H9 (cell line): ENCODE measurements at places on chromosomes 11 and 22.

DNA sequence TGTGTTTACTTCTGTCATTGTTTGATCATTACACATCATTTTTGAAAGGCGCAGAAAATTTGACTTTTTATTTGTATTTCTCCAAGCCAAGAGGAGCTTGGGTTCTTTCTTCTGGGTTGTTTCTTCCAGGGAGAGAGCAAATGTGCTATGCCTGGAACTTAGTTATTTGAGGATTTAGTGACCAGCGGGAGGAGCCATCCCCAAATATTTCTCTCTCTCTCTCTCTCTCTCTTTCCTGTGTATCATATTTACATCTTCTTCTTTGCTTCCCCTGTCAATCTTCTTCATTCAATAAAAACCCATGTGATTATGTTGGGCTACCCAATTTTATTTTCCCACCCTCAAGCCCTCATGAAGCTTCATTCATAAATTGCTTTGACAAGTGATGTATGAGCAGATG is 534.5 kb downstream of the LRRC4C start:
- DNase-seq: no peak

DNA sequence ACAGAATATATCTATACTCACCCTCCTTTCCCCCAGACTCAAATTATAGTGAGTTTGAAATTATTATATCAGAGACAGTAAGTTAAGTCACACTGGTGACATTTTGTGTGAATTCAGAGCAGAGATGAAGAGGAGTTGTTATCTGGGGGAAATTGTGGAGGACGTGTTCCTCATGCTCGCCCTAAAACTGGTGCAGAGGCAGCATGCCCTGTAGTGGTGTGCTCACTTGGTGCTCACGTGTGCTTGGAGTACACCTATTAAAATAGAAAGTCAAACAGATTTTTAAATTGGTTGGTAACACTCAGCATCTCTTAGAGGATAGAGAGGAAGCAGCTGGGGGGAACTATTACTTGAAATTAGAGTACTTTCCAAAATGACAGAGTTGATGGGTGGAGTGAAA is 51.6 kb upstream of the ADSL start:
- no peak for DNase-seq

- peak; percentile 31 for DNase-seq
Measured at GRCh38 chr11:77656362-77656761, 18.8 kb upstream of the CLNS1A start.

DNA sequence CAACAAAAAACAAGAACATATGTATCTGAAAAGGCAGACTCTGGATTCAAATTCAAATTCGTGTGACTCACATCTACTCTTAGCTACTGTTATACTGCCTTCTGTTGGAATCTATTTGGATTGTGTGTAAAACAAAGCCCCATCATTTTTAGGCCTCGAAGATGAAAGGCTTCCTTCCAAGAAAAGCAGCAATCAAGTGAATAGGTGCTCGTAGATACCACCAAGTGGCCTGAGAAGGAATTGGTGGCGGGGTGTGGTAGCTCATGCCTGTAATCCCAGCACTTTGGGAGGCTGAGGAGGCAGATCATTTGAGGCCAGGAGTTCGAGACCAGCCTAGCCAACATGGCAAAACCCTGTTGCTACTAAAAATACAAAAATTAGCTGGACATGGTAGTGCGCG is 4.2 kb downstream of the GRAMD1B start:
- DNase-seq: peak; percentile 65

- no peak for DNase-seq
Measured at GRCh38 chr11:131560287-131560686, 189.9 kb downstream of the NTM start.

DNA sequence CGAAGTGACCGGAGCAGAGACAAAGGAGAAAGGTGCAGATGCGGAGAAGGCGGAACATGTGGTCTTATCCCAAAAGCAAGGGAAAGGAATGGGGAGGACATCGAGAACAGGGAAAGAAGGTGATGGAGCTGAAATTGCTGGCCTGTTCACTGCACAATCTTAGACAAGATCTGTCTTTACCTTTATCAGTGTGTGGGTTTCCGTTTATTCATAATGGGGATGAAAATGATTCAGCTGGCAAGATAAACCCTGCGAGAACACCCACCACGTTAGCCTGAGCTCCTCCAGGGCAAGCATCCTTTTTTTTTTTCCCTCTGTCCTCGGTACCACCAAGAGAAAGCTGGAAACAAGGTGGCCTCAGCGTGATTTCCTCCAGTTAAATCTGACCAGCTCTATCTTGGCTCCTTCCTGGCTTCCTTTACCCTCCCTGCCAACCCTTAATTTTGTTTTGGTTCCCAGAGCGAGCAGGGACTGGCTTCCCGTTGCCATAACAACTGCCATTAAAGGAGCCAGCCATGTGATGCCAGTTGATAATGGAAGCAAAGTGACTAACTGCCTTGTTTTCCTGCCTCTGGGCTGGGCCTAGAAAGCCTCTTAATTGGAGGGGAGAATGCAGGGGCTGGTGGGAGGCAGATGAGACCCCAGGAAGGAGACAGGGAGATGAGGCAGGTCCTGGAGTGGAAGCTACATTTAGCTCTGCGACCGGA is 4.2 kb downstream of the SGSM1 start:
- no peak for DNase-seq

DNA sequence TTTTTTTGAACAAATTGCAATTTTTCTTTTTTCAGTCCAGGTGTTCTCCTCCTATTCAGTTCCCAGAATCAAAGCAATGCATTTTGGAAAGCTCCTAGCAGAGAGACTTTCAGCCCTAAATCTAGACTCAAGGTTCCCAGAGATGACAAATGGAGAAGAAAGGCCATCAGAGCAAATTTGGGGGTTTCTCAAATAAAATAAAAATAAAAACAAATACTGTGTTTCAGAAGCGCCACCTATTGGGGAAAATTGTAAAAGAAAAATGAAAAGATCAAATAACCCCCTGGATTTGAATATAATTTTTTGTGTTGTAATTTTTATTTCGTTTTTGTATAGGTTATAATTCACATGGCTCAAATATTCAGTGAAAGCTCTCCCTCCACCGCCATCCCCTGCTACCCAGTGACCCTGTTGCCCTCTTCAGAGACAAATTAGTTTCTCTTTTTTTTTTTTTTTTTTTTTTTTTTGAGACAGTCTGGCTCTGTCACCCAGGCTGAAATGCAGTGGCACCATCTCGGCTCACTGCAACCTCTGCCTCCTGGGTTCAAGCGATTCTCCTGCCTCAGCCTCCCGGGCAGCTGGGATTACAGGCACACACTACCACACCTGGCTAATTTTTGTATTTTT is 6.2 kb upstream of the UBE4A start:
- DNase-seq: no peak

DNA sequence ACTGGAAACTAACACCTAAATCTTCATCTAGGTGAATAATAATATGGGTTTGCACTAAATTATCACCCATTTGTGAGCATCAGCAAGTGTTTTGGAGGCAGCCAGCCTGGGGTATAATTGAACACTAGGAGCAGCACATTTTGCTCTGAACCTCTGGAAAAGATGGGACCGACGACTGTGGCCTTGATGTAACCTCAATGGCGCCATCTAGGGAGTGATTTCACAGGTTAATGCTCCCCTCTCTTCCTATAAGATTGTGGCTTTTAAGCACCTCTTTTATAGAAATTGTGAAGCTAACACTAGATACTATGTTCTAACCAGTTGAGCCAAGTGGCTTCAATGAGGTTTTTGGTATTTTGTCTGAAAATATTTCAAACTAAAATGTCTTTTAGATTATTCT is 203.7 kb downstream of the NELL1 start:
- DNase-seq: peak; percentile 68

GRCh38 chr11:103862802-103863174 is 173.7 kb upstream of the DDI1 start:
- DNase-seq: peak; percentile 35

- DNase-seq: no peak
Measured at GRCh38 chr11:114912826-114913225, 234.5 kb downstream of the NXPE2 start.

- no peak for DNase-seq
Measured at GRCh38 chr11:75313513-75314272, 37.8 kb downstream of the ARRB1 start.

DNA sequence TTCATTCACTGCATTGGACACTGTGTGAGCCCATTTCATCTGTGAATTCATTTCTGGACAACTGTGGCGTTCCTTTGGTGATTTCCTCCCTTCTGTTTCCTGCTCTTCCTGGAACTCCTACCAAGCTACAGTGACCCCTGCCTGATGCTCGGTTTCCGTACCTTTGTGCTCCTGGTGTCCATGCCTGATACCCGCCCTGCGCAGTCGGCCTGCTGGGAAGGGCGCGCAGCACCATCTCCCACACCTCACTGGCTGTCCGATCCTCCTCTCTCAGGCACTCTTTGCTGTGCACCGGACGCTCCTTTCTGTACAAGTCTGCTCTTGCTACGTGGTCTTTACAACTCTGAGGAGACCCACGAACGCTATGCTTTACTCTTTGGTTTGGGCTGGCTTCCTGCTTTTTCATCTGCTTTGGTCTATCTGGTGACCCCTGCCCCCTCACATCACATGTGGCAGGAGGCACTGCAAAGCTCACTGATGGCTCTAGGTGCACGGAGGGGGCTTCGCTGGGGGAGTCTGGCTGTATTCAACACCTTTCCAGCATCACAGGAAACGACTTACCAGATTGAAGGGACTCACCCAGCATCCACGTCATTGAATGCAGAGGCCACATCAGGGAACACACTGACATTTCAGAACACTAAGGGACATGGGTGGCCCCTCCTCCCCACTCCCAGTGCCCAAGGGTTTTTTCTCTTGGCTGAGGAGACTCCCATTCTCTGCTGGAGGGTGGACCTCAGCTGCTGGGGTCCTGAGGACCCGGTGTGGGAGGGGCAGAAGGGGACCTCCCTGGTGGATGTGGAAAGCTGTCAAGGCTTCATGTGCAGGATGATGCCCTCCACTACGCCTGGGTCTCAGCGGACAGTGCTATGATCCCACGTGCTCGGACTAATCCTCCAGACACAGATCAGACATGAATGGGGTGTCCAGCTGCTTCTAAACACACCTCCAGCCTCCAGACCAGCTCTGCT is 27.0 kb upstream of the MOB2 start:
- DNase-seq: no peak
